ENCODE measurements at places on chromosomes 3 and 15. TPM values are rescaled to one million over a fixed set of nuclear protein-coding genes. Genes with fewer than 3 reads are reported as not detected.

AP3B2 gene
- total RNA-seq, result 0.26 TPM

GPR149 gene
- total RNA-seq, result not detected

BCL2A1 gene
- total RNA-seq, result 2.6 TPM

RHOV gene
- total RNA-seq, result not detected

KBTBD13 gene
- 0.13 TPM for total RNA-seq

CHST13 gene
- not detected for total RNA-seq

GP5 gene
- 0.24 TPM for total RNA-seq

MBD4 gene
- total RNA-seq, result 45.4 TPM

DUOXA2 gene
- total RNA-seq, result not detected

OR5K2 gene
- total RNA-seq, result not detected

SLC7A14 gene
- under 0.01 TPM for total RNA-seq

ARPP21 gene
- total RNA-seq, result 0.24 TPM

PARP16 gene
- 8.5 TPM for total RNA-seq

MTHFS gene
- 12.0 TPM for total RNA-seq

PTX3 gene
- total RNA-seq, result 417 TPM

SYNPR gene
- not detected for total RNA-seq

HGD gene
- total RNA-seq, result 0.13 TPM

PLA1A gene
- total RNA-seq, result not detected

MFSD1 gene
- 45.8 TPM for total RNA-seq

TPRG1 gene
- 0.13 TPM for total RNA-seq

CCDC191 gene
- total RNA-seq, result 0.65 TPM

NGLY1 gene
- 14.5 TPM for total RNA-seq

HYPK gene
- total RNA-seq, result 8.0 TPM

SIN3A gene
- 30.4 TPM for total RNA-seq

CP gene
- total RNA-seq, result 1.0 TPM

MAP1A gene
- total RNA-seq, result 29.1 TPM

PLCB2 gene
- not detected for total RNA-seq

SAMMSON gene
- total RNA-seq, result not detected

GPR62 gene
- 0.08 TPM for total RNA-seq

NUTM1 gene
- total RNA-seq, result not detected

GOLGA8M gene
- 0.26 TPM for total RNA-seq

ZBTB47 gene
- total RNA-seq, result 9.3 TPM

GOLGA8F gene
- not detected for total RNA-seq

ZNF620 gene
- 2.6 TPM for total RNA-seq

TNNC1 gene
- 0.26 TPM for total RNA-seq

AGBL1 gene
- not detected for total RNA-seq

CYFIP1 gene
- 60.7 TPM for total RNA-seq

SEMA3B gene
- total RNA-seq, result 3.1 TPM

MGLL gene
- 8.5 TPM for total RNA-seq

TERC gene
- total RNA-seq, result 424 TPM

KLHL25 gene
- total RNA-seq, result 4.7 TPM

METTL6 gene
- 20.9 TPM for total RNA-seq

PPP1R14D gene
- total RNA-seq, result not detected

NTRK3 gene
- 0.26 TPM for total RNA-seq

IGDCC3 gene
- 0.08 TPM for total RNA-seq

GOLGA6A gene
- 6.9 TPM for total RNA-seq

CRYGS gene
- 1.0 TPM for total RNA-seq

ACOX2 gene
- total RNA-seq, result 9.1 TPM

ZNF660 gene
- 3.8 TPM for total RNA-seq

EPHA3 gene
- 0.78 TPM for total RNA-seq

COPS2 gene
- total RNA-seq, result 39.6 TPM

IL17RD gene
- 2.3 TPM for total RNA-seq

COPG1 gene
- 185 TPM for total RNA-seq

MST1 gene
- total RNA-seq, result 5.4 TPM

SLC22A13 gene
- 1.6 TPM for total RNA-seq
